ENCODE measurements at places on chromosomes 1 and 21. TPM values are rescaled to one million over a fixed set of nuclear protein-coding genes. Genes with fewer than 3 reads are reported as not detected.
A peak's percentile ranks its signal among the peaks of the same experiment; 100 is the strongest.

DNA sequence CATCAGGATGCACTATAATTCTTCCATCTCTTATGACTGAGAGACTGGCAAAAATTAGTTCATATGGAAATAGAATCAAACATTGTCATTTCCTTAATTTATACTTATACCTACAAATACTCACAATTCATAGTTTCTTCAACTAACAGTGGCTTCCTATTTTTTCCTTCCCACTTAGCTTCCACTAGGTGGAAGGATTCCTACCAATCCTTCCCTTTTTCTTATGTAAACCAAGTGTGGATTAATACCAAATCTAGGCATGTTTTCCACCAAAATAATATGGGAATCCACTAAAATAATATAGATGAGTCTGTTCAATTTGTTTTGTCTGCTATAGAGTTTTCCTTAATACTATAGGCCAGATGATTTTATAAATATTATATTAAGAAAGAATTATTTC lies 1537.1 kb downstream of the PLA2G4A start:
- H3K36me3 ChIP-seq = no peaks in the 10 kb centered on the region
- H3K4me1 ChIP-seq = no peaks in the 10 kb centered on the region
- no peaks in the 10 kb centered on the region for H3K27me3 ChIP-seq

- H3K27ac ChIP-seq = no peak overlapping the region
- H3K36me3 ChIP-seq = no peaks in the 10 kb centered on the region
- no peak overlapping the region for H3K4me3 ChIP-seq
- DNase-seq = no peak
- H3K4me1 ChIP-seq = no peaks in the 10 kb centered on the region
Observed at GRCh38 chr1:24673341-24673740, 30.2 kb downstream of the SRRM1 start.

GRCh38 chr1:41560496-41560895 lies 76.0 kb upstream of the EDN2 start:
- H3K4me3 ChIP-seq = no peak overlapping the region
- no peaks in the 10 kb centered on the region for H3K27me3 ChIP-seq
- no peak for DNase-seq
- H3K27ac ChIP-seq = no peak overlapping the region

- no peaks in the 10 kb centered on the region for H3K27me3 ChIP-seq
- no peaks in the 10 kb centered on the region for H3K36me3 ChIP-seq
- H3K27ac ChIP-seq = no peak overlapping the region
- H3K4me1 ChIP-seq = peaks cover 5% of the 10 kb centered on the region
- peak; percentile 81 for DNase-seq
- H3K4me3 ChIP-seq = no peak overlapping the region
Observed at GRCh38 chr1:9593492-9594465, 5.1 kb downstream of the TMEM201 start.

DNA sequence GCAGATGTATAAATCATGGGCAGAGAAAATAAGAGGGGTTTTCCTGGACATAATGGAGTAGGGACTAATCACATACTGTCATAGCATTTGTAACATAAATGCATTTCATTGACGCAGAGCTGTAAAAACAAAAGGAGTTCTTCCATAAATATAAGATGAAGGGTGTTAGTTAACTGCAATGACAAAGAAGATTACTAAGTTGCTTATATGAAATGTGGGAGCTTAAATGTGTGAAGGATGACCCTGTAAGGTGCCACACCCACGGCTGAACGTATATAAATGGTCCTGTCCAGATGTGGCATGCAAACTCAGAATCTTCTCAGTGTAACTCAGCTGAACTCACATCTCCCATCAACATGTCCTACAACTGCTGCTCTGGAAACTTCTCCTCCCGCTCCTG lies at the start of gene KRTAP13-1:
Gene KRTAP13-1 (plus strand): TSS at position 301 of the 400 bp plus-strand sequence. CDS start 56 bp downstream, at position 357.
- H3K4me1 ChIP-seq = no peaks in the 10 kb centered on the region
- no peak within 1 kb of the TSS for H3K4me3 ChIP-seq
- no peak within 1 kb of the TSS for H3K27ac ChIP-seq
- H3K27me3 ChIP-seq = no peaks in the 10 kb centered on the region
- DNase-seq = no peak

GRCh38 chr1:217053676-217054075 lies 330.4 kb upstream of the ESRRG start:
- H3K4me1 ChIP-seq = no peaks in the 10 kb centered on the region
- H3K27ac ChIP-seq = no peak overlapping the region
- H3K4me3 ChIP-seq = no peak overlapping the region

DNA sequence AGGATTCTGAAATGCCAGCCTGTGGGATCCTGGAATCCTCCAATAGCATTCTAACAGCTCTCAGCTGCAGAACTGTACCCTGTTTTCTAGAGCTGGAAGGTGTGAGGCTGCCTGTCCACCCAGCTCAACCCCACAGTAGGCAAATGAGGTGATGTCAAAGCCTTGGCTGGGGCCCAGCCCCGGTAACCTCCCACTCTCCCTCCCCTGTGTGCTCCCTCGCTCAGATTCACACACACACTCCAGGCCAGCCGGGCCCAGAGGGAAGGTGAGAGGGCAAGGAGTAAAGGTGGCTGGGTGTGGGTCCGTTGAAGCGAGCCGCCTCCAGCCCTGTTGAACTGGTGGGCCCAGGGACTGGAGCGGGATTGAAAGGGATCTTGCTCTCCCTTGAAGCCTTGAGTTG lies at the start of gene BSND:
Gene BSND (plus strand): TSS at position 257 of the 400 bp plus-strand sequence. CDS start 254 bp downstream, outside the sequence.
- peaks cover 29% of the 10 kb centered on the region for H3K27me3 ChIP-seq
- H3K27ac ChIP-seq = no peak within 1 kb of the TSS
- H3K4me3 ChIP-seq = no peak within 1 kb of the TSS
- DNase-seq = no peak
- H3K4me1 ChIP-seq = peaks cover 6% of the 10 kb centered on the region

- no peaks in the 10 kb centered on the region for H3K4me1 ChIP-seq
- no peak for DNase-seq
- H3K4me3 ChIP-seq = no peak overlapping the region
- H3K27ac ChIP-seq = no peak overlapping the region
Observed at GRCh38 chr1:196214866-196215265, 393.4 kb downstream of the KCNT2 start.

DNA sequence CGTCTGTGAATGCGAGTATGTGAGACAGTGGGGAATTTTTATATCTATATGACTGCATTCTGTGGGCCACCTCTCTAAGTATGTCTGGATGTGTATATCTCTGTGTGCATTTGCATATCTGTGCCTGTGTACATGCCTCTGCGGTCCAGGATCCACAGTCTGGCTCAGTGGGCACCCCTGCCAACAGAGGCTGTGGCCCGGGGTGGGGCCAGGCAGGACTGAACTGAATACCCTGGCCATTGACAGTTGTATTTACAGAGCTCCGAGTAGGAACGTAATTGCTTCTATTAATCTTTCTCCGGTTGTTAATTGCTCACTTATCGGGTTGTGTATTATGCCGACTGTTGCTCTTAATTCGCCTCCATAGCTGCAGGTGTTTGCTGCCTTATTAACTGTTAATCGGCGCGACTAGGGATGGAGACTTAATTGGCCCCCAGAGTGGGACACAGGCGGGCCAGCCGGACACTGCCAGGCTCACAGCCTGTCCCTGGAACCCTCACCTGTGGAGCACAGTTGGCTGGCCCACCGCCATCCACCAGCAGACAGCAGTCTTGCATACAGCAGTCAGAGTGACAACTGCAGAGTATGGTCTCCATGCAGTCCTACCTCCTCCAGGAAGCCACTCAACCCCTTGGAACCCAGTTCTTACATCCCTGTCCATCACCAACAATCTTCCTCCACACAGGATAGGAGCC lies 22.4 kb upstream of the ADGRB2 start:
- no peaks in the 10 kb centered on the region for H3K27me3 ChIP-seq
- no peak for DNase-seq

DNA sequence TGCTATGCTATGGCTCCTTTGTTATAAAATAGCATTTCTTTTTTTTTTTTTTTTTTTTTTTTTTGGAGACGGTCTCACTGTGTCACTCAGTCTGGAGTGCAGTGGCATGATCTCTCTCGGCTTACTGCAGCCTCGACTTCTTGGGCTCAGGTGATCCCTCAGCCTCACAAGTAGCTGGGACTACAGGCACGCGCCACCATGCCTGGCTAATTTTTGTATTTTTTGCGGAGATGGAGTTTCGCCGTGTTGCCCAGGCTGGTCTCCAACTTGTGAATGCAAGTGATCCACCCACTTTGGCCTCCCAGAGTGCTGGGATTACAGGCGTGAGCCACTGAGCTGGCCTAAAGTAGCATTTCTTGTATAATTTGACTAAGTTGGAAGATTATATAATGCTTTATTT lies 10.8 kb downstream of the CAMTA1 start:
- no peaks in the 10 kb centered on the region for H3K27me3 ChIP-seq
- DNase-seq = no peak
- no peak overlapping the region for H3K4me3 ChIP-seq
- H3K27ac ChIP-seq = peak overlapping the region; percentile 1
- H3K4me1 ChIP-seq = peaks cover 5% of the 10 kb centered on the region

DNA sequence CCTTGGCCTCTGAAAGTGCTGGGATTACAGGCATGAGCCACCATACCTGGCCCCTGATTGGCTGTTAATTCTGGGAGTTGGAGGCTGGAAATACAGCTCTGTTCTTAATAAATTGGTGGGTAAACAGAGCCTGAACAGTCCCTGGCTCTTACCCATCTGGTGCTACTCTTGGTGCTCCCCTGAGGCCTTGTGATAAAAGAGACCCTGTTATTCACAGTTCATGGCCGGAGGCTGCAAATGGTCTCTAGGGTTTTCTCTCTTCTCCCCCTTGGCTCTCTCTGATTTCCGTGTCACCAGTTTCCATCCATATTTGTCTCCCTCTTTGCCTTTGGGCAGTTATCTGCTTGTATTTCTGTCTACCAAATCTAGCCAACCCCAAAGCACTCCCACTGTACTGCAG lies 17.2 kb downstream of the NFASC start:
- no peak for DNase-seq
- peaks cover 32% of the 10 kb centered on the region for H3K27me3 ChIP-seq
- H3K27ac ChIP-seq = no peak overlapping the region
- H3K4me1 ChIP-seq = no peaks in the 10 kb centered on the region
- H3K4me3 ChIP-seq = no peak overlapping the region
- no peaks in the 10 kb centered on the region for H3K36me3 ChIP-seq

HYI gene
- 37.5 TPM for total RNA-seq

FMO5 gene
- total RNA-seq = 43.9 TPM

AIDA gene
- 34.4 TPM for total RNA-seq
